H7 (cell line): ENCODE measurements at places on chromosomes 7 and 10.

- DNase-seq: peak; percentile 78
Observed at GRCh38 chr10:99329554-99330346, 594 bp downstream of the CNNM1 start.

DNA sequence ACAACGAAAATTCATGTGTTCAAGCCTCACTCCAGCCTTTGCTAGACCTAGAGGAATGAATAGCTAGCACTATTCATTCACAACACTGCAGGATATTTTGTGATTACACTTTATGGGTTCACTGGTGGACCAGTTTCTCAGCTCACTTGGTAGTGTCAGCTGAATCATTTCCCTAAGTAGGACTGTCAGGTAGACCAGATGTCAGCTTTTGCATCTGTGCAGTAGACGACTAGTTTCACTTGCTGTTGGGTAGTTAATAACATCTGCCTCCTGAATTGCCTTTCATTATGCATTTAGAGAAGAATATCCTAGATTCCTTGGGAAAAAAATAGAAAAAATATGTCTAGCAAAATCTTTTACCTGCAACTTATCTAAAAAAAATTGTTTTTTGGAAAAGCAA is 296.4 kb downstream of the ADARB2 start:
- no peak for DNase-seq

GRCh38 chr7:48180981-48181380 is 9.7 kb downstream of the ABCA13 start:
- no peak for DNase-seq

DNA sequence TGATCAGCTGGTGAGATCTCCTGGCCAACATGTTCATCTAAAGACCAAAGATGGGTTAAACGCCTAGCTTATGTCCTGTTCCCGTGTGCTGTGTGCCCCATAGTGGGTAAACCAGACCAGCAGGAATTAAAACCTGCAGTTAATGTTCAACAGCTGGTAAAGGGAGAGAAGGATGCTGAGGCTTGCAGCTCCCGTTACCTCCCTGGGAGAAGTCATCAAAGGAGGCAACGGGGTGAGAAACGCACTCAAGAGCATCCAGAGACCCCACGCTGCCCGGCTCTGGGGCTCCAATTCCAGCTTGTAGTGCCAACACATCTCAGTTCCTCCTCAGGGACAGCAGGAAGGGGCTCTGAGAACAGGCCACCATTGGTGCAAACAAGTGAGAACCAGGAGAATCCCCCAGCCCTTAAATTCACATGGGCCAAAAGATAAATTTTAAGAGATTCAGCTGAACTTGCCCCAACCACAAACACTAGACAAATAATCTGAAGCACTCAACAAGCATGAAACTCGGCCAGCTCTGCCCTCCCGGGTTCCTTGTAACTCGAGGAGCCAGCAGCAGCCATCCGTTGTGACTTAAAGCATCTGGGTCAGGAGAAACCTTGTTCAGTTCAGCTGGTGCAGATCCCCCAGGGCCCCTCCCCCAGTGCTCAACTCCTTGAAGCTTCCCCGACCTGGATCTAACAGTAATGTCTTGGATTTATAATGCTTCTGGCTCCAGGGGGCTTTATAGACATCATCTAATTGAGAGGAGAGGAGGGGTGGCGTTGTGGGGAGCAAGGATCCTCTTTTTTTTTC is 29.4 kb downstream of the FAM241B start:
- DNase-seq: no peak

DNA sequence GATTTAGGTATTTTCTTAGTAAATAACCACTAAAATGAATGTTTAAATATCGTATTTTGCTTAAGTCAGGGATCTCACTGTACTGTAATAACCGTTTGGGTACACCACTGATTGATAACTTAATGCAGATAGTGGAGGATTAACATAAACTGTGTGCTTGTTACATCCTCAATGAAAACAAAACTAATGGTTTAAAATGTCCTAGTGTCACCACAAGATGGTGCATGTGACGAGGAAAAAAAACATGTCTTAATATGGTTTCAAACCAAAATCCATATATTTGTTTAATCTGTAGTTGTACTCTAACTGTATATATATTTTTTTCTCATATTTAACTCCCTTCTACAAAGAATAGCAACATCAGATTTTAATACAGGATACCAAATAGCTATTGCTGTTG is 19.2 kb downstream of the ARMC10 start:
- no peak for DNase-seq

GRCh38 chr7:149307775-149308501 is 45.9 kb downstream of the ZNF783 start:
- no peak for DNase-seq

DNA sequence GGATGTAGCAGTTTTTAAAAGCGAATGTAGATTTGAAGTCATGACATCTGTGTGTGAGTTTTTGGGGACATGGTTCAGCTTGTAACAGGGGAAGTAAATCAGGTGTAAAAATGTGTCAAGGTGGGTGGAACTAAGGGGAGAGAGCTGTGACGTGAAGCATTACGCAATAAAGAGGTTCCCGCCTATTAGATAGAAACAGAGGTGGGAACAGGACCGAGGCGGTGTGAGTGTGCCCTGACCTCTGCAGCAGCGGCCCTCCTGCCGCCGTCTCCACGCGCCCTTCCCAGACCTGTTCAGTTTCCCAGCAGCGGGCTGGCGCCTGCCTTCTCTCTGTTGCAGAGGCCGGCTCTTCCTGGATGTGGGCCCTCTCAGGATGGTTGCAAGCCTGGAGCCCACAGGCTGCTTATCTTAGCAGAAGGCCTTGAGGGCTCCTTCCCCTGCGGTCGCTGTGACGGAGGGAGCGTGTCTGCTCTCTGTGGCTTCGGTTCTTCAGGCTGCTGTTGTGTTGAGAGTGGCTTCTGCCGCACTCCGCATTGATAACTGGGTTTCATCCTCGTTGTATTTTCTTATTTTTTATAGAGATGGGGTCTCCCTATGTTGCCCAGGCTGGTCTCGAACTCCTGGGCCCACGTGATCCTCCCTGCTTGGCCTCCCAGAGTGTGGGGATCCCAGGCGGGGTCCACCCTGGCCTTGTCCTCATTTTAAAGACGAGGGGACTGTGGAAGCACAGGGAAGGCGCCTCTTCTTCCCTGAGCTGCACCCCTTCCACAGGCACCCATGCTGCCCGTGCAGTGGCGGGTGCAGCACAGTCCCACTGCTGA is 65.0 kb downstream of the DNAJB6 start:
- DNase-seq: no peak

DNA sequence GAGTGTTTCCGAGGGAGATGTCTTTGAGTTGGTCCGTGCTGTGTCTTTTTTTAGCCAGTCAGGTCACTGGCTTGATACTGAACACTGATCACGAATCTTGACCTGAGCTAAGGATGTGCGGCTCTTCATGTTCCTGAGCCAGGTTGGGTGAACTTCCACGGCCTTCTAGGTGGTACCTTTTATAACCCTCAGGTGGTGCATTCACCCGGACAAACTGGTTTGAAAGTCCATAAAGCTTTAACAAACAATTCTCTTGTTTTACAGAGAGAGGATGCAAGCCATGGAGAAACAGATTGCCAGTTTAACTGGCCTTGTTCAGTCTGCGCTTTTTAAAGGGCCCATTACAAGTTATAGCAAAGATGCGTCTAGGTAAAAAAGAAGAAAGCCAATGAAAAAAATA is 229.5 kb downstream of the ARHGAP21 start:
- no peak for DNase-seq

- no peak for DNase-seq
Observed at GRCh38 chr10:120646159-120646732, 189.2 kb downstream of the PLPP4 start.

- peak; percentile 89 for DNase-seq
Observed at GRCh38 chr10:70381471-70382421, 679 bp downstream of the LRRC20 start.

- peak; percentile 94 for DNase-seq
Observed at GRCh38 chr7:44244282-44244681, 43.5 kb downstream of the YKT6 start.
